Erythroblast (primary cell): ENCODE measurements at places on chromosomes 16 and 17.

GRCh38 chr17:9195961-9196670 lies 174.8 kb downstream of the NTN1 start:
- no peak for DNase-seq

GRCh38 chr16:66927918-66928649 lies 2.7 kb upstream of the RRAD start:
- peak; percentile 71 for DNase-seq

DNA sequence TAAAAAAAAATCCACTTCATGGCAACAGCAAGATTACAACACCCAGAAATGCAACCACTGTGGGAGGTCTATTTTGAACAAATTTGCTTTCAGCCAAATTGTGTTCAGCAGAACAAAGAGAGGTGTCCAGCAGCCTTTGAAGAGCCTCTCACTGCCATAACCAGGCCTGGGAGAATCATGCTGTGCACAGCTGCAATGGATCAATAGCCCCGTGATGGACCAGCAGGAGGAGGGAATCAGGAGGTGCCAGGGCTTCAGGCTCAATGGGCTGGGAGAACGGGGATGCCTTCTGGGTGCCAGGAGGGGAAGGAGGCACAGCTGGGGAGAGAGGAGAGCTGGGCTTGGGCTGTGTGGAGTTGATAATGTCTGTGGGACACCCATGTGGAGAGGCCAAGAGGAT lies 366.2 kb upstream of the EEF2KMT start:
- no peak for DNase-seq

GRCh38 chr16:11162586-11163268 lies 93.3 kb downstream of the SOCS1 start:
- DNase-seq: no peak

- DNase-seq: no peak
Measured at GRCh38 chr16:22109258-22109898, 17.0 kb downstream of the VWA3A start.

- peak; percentile 64 for DNase-seq
Measured at GRCh38 chr16:28845293-28845692, 855 bp downstream of the TUFM start.

DNA sequence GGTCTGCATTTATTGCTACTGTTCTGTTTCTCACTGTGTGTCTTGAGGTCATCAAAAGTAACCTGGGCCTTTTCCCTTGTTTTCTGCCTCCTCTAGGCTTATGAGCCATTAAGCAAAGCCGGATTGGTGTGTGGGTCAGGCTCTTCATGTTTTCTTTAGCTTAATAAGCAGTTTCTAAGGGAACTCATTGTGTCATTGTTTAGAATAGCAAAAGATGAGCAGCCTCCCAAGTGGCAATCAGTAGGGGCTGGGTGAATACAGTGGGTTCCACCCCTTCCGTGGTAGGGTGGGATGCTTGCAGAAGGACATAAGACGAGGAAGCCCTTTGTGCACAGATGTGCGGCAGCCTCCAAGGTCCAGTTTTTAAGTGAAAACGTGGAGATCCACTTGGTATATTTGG lies 34.5 kb downstream of the ABCC1 start:
- no peak for DNase-seq

- DNase-seq: no peak
Measured at GRCh38 chr17:13088666-13089065, 70.8 kb upstream of the ELAC2 start.

- DNase-seq: no peak
Measured at GRCh38 chr16:65833171-65833871, 533.2 kb upstream of the CDH5 start.

- DNase-seq: no peak
Measured at GRCh38 chr17:71361656-71362450, 759.0 kb upstream of the SOX9 start.

- DNase-seq: no peak
Measured at GRCh38 chr16:88007321-88007731, 56.1 kb downstream of the BANP start.

DNA sequence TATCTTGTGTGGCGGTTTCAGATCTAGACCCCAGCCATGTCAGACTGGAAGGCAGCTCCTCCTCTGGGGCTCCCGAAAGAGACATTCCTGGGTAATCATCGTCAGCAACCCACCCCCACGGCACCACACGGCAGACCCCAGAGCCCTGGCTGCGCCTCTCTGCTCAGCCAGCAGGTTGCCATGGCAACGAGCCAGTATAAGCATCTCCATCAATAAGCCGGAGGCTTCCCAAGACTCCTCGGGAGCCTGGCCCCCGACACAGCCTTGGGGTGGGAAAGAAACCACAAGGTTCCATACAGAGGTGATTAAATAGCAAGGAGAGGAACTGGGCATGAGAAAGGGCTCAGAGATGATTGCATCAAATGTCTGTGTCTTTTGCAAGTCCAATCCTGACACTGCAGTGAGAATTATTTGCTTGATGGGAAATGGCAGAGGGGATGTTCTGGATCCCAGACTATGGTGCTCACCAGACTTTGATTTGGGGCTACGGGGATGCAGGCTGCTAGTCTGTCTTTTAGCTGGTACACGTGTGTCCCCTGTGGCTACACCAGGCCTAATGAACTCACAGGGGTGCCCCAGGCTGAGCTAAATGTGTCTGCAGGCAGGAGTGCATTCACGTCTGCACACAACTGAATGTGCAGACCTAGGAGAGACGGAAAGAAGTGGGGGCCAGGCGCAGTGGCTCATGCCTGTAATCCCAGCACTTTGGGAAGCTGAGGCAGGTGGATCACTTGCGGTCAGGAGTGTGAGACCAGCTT lies 320.5 kb upstream of the TNRC6C start:
- DNase-seq: no peak

- no peak for DNase-seq
Measured at GRCh38 chr16:75519175-75519574, 16.7 kb downstream of the CHST5 start.

DNA sequence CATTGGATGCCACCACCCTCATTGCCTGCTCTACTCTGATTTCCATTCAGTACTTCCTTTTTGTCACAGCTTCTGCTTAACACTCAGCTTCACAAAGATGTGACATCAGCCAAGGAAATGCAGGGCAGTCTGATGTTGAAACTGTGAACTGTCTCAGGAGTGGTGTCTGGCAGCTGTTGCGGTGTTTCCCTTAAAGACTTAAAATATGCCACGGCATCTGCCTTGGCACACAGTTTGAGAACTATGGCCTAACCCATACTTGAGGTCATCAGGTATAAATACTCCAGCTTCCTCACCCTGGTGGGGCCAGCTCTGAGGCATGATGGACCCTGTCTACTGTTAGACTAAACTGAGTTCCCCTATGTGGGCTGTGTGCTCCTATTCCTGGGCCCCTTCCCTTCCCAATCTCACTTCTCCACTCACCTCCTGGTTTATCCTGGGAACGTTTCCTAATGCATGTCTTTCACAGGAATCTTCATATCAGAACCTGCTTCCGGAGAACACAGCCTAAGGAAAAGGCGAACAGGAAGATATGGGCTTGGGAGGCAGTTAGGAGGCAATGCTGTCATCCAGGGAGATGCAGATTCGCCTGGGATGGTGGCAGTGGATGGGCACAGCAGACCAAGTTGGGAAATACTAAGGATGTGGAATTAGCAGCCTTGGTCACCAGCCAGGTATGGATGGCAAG lies 96.5 kb downstream of the WSCD1 start:
- no peak for DNase-seq

DNA sequence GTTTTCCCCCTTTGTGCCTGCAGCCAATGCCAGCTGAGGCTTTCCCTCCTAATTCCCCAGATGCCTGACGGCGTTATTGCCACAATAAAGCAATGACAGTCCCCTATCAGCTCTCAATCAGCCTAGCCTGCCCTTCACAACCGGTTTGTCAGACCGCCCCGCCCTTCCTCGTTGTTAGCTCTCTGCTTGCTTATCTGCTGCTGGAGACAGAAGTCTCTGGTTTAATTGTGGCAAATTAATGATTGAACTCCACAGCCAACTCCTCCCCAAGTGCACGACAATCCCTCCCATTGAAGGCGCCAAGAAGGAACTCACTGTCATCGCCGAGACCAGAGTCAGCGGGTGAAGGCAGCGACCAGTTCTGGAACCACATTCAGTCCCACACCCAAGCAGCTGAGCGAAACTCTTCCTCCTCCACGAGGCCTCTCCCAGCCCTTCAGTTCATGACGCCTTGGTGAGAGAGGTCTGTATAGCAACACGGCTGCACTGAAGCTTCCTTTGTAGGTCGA lies 474.4 kb downstream of the SLC39A11 start:
- peak; percentile 40 for DNase-seq

- no peak for DNase-seq
Measured at GRCh38 chr16:5895137-5895536, 797.5 kb upstream of the EEF2KMT start.

- DNase-seq: no peak
Measured at GRCh38 chr17:534071-534691, 180.5 kb downstream of the VPS53 start.

GRCh38 chr17:76704805-76705204 lies 6.0 kb downstream of the MXRA7 start:
- no peak for DNase-seq

DNA sequence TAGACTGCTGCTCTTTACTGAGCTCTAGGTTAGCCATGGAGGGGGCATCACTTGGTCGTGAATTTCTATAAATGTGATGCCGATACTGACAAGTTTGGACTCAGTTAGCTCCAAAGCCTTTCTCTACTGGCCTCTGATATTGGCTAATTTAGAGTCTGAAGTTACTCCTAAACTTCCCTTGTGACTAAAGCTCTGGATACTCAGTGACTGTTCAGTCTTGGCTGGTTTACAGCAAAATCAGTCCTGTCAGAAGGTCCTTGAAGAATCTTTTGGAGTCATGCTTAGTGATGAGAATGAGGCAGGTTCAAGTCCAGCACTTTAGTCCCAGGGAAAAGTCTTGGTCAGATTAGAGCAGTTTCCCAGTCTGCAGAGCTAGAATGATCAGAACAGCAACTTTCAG lies 197.5 kb upstream of the HS3ST4 start:
- no peak for DNase-seq

DNA sequence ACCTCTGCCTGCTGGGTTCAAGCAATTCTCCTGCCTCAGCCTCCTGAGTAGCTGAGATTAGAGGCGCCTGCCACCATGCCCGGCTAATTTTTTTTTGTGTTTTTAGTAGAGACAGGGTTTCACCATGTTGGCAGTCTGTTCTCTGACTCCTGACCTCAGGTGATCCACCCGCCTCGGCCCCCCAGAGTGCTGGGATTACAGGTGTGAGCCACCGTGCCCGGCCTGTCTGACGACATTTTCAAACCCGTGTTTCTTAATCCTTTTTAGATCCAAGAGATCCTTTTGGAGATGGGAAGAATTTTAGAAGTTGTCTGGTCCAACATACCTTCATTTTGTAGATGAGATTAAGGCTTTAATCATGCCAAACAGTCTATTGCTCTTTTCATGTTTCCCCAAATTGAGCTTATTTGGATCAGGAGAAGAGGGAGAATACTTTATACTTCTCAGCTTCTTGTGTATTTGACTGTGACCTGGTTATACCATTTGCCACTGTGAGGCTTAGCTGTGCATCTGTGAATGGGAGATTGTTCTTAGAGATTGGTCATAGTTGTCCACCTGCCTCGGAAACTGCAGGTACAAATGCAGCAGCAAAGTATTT lies 25.8 kb downstream of the USP10 start:
- DNase-seq: no peak

GRCh38 chr17:49162866-49163265 lies 30.3 kb downstream of the B4GALNT2 start:
- no peak for DNase-seq

- peak; percentile 91 for DNase-seq
Measured at GRCh38 chr17:42617956-42618431, 8.5 kb downstream of the TUBG1 start.

GRCh38 chr16:4376126-4376892 lies 4.7 kb downstream of the VASN start:
- no peak for DNase-seq

- peak; percentile 59 for DNase-seq
Measured at GRCh38 chr17:32111141-32111771, 31.0 kb upstream of the RHOT1 start.

GRCh38 chr17:55284001-55284884 lies 19.5 kb downstream of the HLF start:
- no peak for DNase-seq

GRCh38 chr17:57606111-57606875 lies 138.8 kb downstream of the CCDC182 start:
- no peak for DNase-seq

DNA sequence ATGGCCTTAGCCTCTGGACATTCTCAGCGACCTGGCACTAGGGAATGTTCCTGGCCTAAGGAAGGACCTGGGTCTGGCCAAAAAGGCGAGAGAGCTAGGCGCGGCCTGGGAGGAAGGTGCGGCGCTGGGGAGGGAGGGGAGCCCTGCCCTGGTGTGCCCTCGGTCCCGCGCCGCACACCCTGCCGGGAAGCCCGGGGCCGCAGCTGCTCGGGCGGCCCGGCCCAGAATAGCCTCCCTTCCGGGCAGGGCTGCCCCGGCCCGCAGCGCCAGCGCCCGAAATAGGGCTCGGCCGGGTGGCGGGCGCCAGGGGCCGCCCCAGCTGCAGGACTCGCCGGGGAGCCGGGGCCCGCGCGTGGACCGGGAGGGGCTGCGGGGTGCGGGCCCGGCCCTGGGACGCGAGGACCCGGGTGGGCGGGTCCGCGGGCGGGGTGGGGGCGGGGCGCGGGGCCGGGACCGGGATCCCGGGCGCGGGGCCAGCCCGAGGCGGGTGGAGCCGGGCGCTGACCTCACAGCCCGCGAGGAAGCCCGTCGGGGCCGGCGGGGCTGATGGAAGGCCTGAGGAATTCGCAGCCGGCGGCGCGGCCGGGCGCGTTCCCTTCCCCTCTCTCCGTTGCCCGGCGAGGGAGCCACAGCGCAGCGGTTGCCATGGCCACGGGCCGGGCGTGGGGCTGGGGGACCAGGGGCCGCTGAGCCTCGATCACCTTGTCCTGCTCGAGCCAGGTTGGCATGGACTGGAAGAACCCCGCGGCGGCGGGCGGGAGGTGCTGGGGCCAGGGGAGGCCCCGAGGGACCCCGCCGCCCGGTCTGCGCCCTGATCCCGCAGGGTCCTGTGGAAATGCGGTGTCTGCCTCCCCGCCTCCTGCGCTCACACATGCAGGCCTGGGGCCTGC lies 18.1 kb downstream of the SOCS3 start:
- DNase-seq: peak; percentile 28

- no peak for DNase-seq
Measured at GRCh38 chr17:11244776-11245175, 3.8 kb downstream of the SHISA6 start.

DNA sequence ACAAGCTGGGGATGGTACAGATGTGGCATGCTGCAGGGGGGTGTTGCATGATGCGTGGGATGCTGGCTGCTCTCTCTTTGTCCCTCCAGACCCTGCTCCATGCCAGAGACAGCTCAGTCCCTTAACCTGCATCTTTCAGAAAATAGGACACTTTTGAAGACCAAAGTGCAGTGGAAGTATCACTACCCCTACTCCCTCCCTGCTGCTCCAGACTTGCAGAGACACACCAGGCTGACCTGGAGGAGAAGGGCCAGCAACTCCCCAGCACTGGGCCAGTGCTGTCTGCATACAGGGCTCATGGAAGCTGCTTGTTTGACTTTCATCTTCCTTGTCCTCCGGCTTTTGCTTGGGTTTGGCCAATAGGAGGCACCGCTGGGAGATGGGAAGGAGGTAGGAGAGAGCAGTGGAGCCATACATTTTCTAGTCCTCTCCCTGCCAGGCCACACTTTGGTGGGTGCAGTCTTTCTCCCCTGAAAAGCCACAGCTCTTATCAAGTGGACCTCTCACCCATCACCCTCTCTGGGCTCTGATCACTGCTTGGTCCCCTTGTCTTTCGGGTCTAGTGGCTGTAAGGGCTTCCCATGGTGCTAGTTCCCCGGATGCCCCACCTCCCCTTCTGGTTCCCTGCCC lies 46.1 kb upstream of the NKD1 start:
- DNase-seq: no peak

- DNase-seq: no peak
Measured at GRCh38 chr17:78174870-78175642, 6.7 kb downstream of the SYNGR2 start.
